ENCODE measurements at places on chromosomes 16 and 17.

DNA sequence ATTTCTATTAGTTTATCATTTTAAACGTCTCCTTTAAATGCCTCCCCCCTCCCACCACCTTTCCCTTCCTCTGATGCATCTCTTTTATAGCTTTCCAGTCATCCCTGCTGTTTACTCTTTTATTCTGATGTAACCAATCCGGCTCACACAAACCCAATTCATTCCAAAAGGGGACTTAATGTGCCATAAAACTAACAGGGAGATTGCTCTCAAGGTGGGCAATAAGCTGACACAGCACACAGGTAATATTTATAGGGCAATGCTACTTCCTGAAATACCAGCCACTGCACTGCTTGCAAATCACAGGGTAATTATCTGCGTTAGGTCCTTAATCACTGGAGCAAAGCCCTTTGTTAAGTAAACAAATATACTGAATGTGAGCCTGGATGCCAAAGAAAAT is 23.3 kb upstream of the CA10 start:
- no peak for DNase-seq

GRCh38 chr16:47979616-47980182 is 176.1 kb downstream of the ABCC12 start:
- no peak for DNase-seq

DNA sequence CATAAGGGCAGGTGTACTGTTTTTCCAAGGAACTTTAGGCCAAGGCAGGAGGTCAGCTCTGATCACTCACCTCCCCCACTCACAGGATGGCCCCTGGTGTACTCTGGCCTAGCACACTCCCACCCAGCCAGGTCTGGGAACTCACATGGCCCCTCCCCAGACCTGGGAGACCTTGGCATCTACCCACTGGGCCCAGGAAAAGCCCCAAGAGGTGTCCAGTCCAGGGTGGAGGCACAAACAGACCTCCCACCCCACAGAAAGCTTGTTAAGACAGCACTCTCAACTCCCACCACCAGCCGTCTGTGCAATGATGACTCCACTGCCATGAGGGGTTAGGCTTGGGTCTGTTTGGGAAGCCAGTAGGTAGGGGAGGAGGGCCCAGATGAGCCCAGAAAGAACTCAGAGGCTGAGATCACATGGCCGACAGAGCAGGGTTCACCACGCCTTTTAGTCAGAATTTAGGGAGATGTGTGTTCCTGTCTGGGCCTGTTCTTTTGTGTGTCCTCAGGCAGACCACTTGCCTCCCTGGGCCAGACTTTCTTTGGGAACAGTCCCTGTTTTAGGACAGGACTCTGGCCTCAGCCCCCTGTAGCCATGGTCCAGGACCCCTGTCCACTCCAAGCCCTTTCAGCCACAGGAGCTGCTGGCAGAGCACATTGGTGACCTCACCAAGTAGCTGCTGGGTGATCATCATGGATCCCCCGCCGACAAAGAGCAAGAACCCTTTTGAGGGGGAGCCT is 12.1 kb upstream of the CBFB start:
- DNase-seq, result peak; percentile 53

DNA sequence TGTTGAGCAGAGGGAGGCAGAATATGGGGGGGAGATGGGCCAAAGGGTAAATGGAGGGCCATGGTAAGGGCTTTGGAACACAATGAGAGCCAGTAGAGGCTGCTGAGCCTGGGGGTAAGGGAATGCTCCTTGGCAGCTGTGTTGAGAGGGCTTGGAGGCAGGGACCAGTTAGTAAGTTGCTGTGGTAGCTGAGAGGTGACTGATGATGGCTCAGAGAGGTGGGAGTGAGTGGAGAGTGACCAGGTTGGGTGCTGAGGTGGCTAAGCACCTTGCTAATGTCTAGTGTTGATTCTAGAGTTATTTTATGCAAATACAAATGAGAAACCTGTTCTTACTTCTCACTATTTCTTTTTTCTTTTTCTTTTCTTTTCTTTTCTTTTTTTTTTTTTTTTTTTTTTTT is 10.8 kb downstream of the SBK1 start:
- DNase-seq, result no peak

DNA sequence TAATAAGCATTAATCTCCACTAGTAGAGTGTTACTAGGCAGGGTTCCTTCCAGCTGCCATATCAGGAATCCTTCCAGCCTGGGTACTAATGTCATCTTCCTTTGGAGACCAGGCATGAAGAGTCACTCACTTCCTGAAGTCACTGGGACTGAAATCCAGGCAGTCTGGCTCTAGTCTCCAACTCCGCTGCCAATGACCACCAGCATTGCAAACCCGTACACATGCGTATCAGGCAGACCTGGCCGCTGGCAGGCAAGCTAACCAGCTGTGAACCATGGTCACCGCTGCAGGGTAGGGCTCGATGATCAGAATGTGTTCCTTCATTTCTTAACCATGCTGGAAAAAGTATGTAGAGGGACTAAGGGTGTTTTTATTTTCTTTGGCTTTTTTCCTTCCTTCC is 255.5 kb downstream of the CDH13 start:
- DNase-seq, result no peak

DNA sequence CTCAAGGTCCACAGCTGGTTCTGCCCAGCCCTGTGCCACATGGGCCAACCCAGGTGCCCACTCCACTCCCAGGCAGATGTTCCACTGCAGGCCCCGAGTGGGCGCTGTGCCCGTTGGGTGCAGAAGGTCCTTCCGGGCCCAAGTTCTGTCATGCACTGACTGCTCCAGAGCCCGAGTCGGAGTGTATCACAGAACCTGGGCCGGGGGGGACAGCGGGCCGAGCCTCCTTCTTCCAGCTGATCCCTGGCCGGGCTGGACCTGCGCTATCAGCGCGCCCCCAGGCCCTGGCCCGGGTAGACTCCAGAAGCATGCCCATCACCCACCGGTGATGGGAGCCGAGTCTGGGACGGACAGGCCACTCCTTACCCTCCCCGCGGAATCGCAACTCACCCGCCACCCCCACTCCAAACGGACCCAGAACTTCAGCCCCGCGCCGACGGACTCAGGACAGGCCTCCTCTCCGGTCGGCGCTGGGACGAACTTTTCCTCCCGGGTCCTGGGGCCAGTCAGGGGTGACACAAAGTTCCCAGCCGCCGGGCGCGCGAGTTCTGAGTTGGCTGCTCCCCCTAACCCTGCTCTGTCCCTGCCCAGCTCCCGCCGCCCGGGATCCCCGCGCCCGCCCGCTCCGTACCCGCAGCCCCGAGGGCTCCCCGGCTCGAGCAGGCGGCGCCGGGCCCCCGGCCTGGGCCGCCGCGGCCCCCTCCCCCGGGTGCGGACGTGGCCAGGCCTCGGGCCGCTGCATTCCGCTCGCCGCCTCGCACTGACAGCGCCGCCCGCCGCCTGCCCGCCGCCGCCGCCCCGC is at the start of gene COPZ2:
Gene COPZ2, minus strand, starts transcription at position 762 of the 802 bp plus-strand sequence. Its CDS starts 20 bp downstream, at position 742.
- no peak for DNase-seq

DNA sequence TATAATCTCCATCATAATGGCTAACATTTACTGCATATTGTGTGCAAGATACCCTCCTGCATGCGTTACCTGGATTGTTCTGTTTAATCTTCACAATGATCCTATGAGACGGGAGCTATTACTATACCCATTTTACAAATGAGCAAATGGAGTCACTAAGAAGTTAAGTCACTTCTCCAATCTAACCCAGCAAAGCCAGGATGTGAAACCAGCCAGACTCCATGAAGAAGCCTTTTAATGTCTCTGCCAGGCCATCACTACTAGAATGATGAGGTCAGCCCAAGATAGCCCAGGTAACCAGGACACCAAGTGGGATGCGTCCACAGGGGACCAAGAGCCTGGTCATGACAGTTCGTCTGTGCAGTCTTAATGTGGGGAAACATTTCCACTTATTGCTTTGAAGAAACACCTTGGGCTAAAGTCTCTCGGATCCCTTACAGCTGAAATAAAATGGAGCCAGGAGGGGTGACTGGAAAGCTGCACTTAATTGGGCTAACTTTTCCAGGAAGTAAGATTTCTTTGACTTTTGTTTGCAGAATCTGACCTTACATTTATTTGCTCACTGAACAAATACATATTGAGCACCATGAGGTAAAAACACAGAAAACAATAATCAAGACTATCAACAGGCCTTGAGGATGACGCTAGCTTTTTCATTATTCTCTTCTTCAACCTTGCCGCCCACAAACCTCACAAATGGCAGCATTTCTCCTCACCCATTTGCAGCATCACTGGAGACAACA is 926 bp upstream of the SHCBP1 start:
- DNase-seq, result no peak

GRCh38 chr17:19883537-19884215 is 15.9 kb upstream of the ULK2 start:
- no peak for DNase-seq

DNA sequence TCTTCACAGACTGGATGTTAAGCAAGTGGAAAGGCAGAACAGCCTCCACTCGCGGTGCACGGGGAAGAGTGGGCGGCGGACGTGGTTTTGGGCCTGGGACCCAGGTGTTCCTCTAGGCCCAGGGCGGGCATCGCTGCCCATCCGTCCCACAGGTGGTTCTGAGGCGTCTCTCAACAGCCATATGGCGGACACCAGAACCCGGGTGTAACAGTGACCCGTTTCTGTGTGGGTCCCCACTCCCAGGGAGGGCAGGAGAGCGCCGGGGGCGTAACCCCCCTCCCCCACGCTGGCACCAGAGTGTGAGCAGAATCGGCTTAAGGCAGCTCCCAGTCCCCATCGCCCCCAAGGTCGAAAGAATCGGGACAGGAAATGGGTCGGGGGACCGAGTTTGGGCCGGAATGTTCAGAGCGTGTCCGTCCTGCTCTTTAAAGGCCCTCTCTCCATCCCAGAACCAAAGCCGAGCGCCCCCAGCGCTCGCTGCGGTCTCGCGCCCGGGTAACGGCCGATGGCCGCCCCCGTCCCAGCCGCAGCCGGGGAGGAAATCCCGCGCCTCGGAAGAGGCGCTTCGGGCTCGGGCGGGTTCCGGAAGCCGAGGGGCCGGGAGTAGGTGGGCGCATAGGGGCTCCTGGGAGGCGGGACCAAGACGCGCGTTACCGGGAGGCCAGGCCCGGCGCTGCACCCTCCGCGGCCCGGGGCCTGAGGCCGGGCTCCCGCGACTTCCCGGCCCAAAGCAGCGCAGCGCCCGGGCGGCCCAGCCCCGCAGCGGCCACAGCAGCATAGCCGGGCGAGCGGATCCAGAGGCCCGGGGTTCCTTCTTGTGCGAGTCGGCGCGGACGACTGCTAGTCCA is at the start of gene TK2:
Gene TK2, minus strand, starts transcription at position 839 of the 848 bp plus-strand sequence. Its CDS starts 61 bp downstream, at position 778.
- DNase-seq, result peak; percentile 91

DNA sequence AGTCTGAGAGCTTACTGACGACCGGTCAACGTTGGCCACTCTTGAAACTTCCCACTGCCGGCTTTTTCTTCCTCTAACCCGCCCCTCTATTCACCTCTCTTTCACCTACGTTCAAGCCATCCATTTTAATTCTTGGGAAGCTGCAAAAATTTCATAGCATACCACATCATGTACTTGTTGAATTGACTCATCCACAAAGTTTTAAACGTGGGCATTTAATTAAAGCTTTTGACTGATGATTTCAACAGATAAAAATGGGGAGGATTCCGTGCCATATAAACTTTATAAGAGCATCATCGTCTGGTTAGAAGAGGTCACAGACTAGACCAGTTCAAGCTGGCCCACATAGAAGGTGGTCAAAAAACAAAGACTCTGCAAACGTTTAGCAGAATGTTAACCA is 22.5 kb downstream of the VPS53 start:
- DNase-seq, result no peak

- DNase-seq, result no peak
Measured at GRCh38 chr17:8117980-8118768, at the start of gene ALOXE3. ALOXE3 (minus strand) TSS chr17:8118514; CDS start chr17:8117990, 524 bp downstream.

GRCh38 chr16:50673496-50674275 is 7.4 kb downstream of the SNX20 start:
- no peak for DNase-seq

Data from left forelimb (tissue), 1 donor.